ENCODE measurements at places on chromosomes 1 and 21.

- no peak for DNase-seq
Measured at GRCh38 chr21:24272521-24272938, 1334.8 kb downstream of the MRPL39 start.

- no peak for DNase-seq
Measured at GRCh38 chr1:233427907-233428306, 100.4 kb downstream of the MAP3K21 start.

DNA sequence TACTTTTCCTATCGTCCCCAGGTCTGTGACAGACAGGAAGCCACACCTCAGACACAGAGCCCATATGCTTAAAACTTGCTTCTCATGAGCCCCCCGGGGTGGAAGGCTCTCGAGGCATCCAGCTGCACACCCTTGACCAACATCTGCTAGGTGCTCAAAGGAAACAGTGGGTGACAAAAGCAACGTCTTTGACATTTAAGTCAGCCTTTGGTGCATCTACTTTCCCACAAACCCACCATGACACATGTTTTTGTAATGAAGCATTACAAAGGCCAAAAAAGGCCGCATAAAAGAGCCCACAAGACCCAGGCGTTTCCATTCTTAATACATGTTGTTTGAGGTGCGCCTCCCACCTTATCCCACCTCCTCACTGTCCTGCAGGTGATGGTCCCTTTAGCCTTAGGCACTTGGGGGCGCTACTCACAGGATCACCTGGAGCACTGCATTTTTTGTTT is 11.8 kb upstream of the FASLG start:
- peak; percentile 76 for DNase-seq

DNA sequence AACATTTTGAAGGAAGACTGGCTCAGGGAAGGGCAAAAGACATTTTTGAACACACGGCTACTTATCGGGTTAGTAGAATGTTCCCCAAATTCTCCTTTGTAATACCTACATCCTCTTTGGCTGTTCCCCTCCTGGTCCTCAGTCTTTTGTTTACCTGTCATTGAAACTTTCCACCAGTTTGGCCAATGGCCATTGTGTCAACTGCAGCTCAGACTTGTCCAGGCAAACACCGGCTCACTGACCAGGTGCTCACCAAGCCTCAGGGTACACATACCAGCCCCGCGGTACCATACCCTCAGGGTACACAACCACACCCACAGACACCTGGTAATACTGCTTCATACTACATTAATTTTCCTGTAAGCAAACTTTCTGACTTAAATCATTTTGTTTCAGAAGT is 84.8 kb upstream of the ZNF648 start:
- DNase-seq = no peak

GRCh38 chr1:191343816-191344215 is 814.4 kb upstream of the RGS18 start:
- no peak for DNase-seq

GRCh38 chr1:85494904-85495266 is 29.9 kb upstream of the DDAH1 start:
- no peak for DNase-seq

GRCh38 chr1:101797722-101798121 is 199.0 kb downstream of the OLFM3 start:
- no peak for DNase-seq

- no peak for DNase-seq
Measured at GRCh38 chr1:90826834-90827233, 109.7 kb upstream of the BARHL2 start.

DNA sequence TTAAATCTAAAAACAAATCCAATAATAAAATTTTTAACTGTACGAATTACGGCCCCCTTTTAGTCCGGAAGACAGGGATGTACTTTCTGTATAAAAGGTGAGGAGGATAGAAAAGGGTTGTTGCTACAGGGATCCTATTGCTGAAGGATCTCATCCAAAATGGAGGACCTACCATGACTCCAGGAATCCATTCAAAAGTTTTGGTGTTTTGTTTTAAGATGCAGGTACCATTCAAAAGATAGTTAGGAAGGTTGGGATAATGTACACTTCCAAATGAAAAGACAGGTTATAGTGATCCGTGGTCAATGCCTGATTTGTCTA is 1.3 kb upstream of the ENAH start:
- DNase-seq = no peak

DNA sequence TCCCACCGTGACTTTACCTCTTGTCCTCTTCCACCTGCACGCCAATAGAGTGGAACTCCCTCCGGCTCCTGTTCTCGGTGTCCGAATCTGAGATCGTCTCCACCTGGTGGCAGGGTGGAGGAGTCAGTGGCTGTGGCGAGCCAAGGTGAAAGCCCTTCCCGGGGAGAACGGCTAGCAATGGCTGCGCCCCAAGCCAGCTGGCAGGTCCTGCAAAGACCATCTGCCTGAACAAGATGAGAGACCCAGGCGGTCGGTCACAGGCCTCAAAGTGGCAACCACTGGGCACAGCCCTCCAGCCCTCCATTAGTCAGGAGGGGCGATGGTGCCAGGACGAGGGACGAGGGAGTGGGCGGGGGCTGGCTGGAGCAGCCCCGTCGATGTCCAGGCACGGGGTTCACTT is 25.4 kb upstream of the SMIM12 start:
- DNase-seq = peak; percentile 38

- no peak for DNase-seq
Measured at GRCh38 chr1:164562947-164563520, 4.0 kb downstream of the PBX1 start.

DNA sequence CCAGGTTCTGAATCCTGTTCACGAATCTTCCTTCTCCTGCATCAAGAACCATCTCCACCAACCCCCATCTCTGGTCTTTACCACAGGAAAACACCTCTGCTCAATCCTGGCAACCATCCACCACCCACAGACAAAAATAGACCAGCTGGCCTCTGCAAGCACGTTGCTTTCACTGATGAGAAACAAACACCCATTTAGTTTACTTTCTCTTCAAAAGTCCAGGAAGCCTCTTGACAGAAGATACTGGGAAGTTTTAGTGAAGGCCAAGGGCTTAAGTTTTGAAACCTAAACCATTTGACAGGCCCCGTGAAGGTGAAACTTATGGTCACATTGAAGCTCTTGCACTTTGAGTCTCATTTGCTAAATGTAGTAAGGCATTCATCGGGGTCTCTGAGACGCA is 122.6 kb upstream of the PPP2R5A start:
- peak; percentile 55 for DNase-seq

GRCh38 chr1:160209321-160210046 is 4.3 kb downstream of the PEA15 start:
- peak; percentile 38 for DNase-seq

DNA sequence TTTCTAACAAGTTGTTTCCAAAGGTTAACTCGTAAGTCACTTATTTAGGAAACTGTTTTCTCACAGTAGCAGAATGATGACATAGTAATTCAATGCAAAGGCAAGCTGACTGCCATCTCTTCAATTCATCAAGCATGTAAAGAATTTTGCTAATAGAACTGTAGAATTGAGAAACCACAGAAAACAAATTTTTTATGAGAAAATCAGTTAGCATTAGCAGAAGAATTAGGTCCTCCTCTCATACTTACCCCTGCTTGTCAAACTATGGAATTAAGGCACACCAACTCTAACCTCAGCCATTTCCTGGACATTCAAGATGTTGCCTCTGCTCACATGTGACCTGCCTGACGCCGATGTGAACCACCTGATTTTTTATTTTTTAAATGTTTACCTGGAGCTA is 115.2 kb downstream of the LRRC40 start:
- no peak for DNase-seq

- no peak for DNase-seq
Measured at GRCh38 chr1:117301901-117302300, 65.3 kb upstream of the MAN1A2 start.

GRCh38 chr1:160466961-160467360 is 56.1 kb downstream of the SLAMF6 start:
- DNase-seq = no peak

- no peak for DNase-seq
Measured at GRCh38 chr21:44778094-44778493, 23.5 kb downstream of the UBE2G2 start.

GRCh38 chr1:158077411-158078256 is 84.2 kb downstream of the KIRREL1 start:
- DNase-seq = no peak

DNA sequence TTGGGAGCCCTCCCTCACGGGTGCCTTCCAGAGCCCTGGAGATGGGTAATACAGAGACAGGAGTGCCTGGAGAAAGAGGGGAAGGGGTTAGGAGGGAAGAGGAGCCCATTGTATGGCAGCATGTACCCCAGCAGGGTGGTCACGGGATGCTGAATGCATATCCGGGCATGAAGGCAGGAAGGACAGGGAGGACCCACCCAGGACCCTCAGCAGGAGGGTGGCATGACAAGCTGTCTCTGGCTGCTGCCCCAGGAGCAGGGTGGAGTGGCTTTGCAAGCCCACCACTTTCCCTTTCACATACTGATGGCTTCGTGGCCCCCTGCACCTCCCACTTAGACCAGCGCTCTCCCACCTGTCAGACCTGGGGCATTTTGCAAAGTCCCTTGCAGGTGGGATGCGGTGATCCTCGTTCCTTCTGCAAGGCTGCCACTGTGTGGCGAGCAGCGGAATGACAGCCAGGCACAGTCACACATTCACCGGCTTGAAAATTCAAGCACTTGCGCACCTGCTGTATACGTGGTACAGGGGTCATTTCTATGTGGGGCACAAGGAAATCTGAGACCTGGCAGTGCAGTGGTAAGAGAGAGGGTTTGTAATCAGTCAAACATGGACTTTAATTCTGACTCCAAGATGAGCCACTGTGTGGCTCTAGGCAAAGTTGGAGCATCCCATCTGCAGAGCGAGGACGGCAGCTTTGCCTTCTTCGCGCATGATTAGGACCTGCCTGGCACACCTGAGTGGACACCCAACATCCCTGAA is 53.2 kb upstream of the TMEM51 start:
- DNase-seq = peak; percentile 69

DNA sequence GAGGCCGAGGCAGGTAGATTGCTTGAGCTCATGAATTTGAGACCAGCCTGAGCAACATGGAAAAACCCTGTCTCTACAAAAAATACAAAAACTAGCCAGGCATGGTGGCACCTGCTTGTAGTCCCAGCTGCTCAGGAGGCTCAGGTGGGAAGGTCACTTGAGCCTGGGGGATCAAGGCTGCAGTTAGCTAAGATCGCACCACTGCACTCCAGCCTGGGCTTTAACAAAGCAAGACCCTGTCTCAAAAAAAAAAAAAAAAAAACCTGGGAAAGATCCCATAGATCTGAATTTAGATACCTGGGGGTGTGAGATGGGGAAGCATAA is 32.9 kb downstream of the NIBAN1 start:
- no peak for DNase-seq

DNA sequence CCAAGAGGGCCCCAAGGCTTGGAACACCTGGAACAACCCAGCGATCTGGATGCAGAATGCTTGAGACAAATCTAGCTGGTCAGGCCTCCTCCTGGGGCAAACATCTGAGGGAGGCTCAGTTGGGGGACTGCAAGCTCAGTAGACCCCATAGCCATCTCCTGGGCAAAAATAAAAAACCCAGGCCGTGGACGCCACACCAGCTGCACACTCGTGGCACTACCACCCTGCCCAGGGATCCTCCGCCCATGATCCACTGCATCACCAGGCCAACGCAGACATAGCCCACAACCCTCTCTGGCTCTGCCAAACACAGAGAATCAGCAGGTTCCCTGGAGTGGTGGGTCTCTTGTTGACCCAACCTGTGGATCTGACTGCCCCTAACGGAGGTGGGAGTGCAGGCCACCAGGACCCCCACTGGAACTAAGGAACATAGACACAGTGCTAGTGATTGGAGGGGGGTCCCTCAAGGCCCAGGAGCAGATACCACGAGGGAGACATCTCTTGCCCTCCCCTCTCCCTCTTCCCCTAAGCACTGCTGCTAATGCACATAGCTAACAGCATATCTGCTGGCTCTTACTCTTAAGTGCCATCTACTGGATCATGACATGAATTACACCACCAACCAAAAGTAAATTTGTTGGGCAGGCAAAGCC is 147.2 kb downstream of the CHD1L start:
- no peak for DNase-seq

DNA sequence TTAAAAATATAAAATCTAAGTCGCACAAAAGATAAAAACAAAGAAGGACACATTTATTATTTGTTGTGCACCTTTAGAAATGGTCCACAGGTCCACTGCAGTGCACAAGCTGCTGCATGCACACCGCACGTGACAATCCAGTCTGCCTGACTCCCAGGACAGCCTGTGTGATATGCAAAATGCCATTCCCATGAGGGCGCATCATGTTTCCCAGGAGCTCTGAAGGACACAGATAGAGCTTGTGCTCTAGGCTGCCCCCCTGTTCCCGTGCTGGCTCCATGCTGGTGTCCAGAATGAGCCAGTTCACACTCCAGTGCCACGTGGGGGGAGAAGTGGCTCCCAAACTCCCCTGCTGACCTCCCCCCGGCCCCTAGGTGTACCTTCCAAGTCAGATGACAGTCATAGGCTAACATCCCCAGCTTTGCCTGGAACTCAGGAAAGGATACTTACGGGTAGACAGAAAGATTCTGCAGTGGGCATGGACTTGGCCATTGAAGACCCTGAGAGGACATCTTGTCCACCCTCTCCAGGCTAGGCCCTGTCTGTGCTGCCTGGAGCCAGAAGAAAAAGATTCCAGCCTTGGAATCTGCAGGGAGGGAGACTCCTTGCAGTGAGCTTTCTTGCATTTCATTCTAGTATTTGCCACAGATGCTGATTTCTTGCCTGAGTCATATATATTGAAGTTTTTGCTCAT is 26.3 kb downstream of the RAB7B start:
- DNase-seq = no peak

DNA sequence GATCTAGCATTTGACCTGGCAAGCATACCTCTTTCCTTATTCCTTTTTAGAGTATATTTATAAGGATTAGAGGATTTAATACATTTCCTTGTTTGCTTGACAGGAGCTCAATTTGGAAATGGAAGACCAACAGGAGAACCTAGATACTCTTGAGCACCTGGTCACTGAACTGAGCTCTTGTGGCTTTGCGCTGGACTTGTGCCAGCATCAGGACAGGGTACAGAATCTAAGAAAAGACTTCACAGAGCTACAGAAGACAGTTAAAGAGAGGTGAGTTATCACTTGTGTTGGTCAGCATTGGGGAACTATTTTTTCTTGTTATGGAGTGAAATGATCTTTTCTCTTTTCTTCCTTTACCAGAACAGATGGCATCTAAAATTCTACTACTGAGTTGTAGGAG is 123.4 kb upstream of the BMP8A start:
- no peak for DNase-seq
